ENCODE measurements at places on chromosomes 4 and X.

DNA sequence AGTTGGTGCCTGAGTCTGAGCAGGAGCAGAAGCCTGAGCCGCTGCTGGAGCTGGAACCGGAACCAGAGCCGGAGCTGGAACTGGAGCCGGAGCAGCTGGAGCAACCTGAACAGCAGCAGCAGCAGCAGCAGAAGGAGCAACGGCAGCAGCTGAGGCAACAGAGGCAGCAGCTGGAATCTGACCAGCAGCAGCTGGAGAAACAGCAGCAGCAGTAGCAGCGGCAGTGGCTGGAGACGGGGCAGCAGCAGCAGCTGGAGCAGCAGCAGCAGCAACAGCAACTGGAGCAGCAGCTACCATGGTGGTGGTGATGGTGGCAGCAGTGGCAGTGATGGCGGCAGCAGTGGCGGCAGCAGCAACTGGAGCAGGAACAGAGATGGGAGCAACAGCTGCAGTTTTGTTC lies 61.5 kb downstream of the AMOT start:
- no peak for DNase-seq

- no peak for DNase-seq
Observed at GRCh38 chr4:41219421-41219950, 5.1 kb upstream of the APBB2 start.

GRCh38 chrX:643241-643595 lies 12.6 kb downstream of the SHOX start:
- DNase-seq: no peak

DNA sequence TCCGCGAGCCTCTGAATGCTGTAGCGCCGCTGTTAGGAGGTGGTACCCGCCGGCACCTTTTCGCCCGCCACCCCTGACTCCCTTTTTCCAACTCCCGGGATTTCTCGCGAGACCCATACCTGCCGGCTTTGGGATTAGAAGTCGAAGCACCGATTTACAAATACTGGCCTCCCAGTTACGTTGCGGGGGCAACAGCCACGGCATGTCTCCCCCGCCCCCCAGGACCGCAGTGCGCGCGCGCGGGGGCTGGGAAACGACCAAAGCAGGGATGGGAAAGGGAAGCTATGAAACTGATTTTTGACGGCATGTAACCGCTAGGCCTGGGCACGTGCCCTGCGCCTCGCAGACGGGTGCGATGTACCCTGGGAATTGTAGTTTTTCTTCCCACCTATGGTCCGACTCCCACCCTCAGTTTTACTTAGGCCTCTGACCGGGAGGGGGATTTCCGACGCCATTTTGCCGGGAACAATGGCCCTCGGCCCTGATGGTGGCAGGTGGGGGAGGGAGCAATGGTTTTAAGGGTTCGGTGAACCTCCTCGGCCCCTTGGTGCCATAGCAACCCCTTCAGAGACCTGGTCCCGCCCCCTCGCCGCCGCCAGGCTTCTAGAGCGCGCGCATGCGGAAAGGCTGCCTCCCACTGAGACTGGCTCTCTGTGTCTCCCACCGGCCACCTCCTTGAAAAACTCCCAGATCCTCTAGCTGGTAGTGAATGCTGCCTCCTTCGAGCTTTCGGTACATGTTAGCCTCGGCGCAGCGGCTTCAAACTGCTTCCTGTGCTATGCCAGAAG lies 772 bp upstream of the WNK3 start:
- peak; percentile 67 for DNase-seq

GRCh38 chrX:1468250-1468772 lies 15.6 kb upstream of the ASMTL start:
- DNase-seq: no peak

- DNase-seq: no peak
Observed at GRCh38 chrX:155966876-155967275, 30.6 kb upstream of the IL9R start.

DNA sequence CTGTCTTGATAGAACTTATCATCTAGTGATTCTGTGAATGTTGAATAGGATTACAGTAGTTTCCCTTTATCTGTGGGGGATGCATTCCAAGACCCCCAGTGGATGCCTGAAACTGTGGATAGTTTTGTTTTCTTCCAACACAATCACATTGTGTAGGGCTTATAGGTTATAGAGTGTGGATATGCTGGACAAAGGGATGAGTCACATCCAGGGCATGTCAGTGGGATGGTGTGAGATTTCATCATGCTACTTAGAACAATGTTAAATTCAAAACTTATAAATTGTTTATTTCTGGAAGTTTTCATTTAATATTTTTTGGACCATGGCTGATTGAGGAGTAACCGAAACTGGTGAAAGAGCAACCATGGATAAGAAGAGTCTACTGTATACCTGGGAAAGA lies 432.3 kb upstream of the ATOH1 start:
- DNase-seq: no peak

- no peak for DNase-seq
Observed at GRCh38 chr4:14111730-14112181, 484.2 kb upstream of the BOD1L1 start.

- no peak for DNase-seq
Observed at GRCh38 chr4:159607809-159608208, 504.9 kb downstream of the RAPGEF2 start.

GRCh38 chr4:26365537-26366150 lies 44.8 kb downstream of the RBPJ start:
- DNase-seq: no peak

DNA sequence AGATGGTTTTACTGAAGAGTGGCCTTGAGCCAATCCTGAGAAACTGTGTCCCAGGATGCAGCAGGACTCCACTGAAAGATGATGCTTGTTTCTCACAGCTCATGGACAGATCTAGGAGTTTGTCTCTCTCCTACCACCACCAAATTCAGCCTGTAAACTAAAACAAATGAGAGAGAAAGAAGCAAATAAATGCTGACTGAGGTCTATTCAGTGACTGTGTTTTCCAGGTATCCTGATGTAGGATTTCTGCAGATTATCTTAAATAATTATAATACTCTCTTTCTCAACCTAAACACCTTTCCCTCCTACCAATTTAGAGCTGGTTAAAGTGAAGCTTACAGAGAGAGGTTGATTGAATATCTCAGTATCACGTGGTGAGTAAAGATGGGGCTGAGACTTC lies 599.6 kb upstream of the LCORL start:
- DNase-seq: no peak

- DNase-seq: no peak
Observed at GRCh38 chrX:63506320-63506719, 155.2 kb upstream of the SPIN4 start.

GRCh38 chr4:1004557-1005485 lies 6.6 kb upstream of the FGFRL1 start:
- no peak for DNase-seq

GRCh38 chr4:11297627-11298026 lies 131.1 kb downstream of the HS3ST1 start:
- DNase-seq: no peak

- no peak for DNase-seq
Observed at GRCh38 chr4:107863850-107864371, 39.2 kb downstream of the SGMS2 start.

- DNase-seq: peak; percentile 13
Observed at GRCh38 chr4:24470666-24471485, 113.5 kb downstream of the DHX15 start.

DNA sequence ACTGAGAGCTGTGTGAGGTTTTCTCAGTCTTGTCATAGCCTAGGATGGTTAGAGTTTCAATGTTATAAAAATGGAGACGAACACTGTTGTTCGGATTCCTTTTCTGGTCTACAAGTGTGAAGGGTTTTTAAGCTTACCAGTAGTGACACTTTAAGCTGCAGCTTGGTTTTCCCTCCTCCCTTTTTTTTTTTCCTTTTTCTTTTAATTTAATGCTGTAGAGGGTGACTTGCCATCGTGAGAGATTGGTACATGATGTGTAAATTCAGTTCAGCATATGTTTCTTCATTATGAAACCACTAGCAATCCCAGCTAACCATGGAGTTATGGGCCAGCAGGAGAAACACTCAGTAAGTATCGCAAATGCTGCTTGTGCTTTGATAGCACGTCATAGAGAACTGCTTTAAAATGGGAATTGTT lies 165.0 kb downstream of the RAPGEF2 start:
- DNase-seq: no peak

DNA sequence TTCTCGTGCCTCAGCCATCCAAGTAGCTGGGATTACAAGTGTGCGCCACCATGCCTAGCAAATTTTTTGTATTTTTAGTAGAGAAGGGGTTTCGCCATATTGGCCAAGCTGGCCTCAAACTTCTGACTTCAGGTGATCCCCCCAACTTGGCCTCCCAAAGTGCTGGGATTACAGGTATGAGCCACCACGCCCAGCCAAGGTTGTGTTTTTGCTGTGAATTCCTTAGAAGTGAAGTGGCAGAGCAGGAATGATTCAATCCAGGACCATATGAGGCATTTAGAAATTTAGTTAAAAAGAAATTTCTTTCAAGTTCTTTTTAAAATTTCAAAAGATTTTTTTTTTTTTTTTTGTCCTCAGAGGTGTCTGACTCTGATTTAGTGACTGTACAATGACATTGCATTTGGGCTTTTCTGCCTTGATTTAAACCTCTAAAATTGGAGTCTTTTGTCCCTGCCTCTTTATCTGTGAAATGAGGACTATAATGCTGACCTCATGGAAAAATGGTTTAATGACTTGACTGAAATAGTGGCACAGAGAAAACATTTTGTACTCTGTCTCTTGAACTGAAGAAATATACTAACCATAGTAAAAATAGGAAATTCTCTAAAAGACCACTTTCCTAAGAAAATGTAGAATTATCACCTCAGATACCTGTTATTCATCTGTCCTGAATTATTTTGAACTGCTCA lies 59.9 kb downstream of the CXCL13 start:
- no peak for DNase-seq

- no peak for DNase-seq
Observed at GRCh38 chrX:76643590-76643989, 216.1 kb downstream of the MAGEE1 start.

- no peak for DNase-seq
Observed at GRCh38 chrX:41045960-41046567, 39.2 kb upstream of the USP9X start.

- DNase-seq: no peak
Observed at GRCh38 chrX:97119474-97120109, 235.9 kb downstream of the RPA4 start.

GRCh38 chrX:109403922-109404321 lies 78.0 kb downstream of the GUCY2F start:
- DNase-seq: no peak

- no peak for DNase-seq
Observed at GRCh38 chr4:36187723-36188333, 56.5 kb downstream of the ARAP2 start.

GRCh38 chrX:153301746-153302145 lies 19.8 kb downstream of the PNMA6F start:
- no peak for DNase-seq

GRCh38 chr4:11663114-11663513 lies 234.4 kb upstream of the HS3ST1 start:
- no peak for DNase-seq

- DNase-seq: no peak
Observed at GRCh38 chr4:1345903-1346780, 866 bp upstream of the UVSSA start.

DNA sequence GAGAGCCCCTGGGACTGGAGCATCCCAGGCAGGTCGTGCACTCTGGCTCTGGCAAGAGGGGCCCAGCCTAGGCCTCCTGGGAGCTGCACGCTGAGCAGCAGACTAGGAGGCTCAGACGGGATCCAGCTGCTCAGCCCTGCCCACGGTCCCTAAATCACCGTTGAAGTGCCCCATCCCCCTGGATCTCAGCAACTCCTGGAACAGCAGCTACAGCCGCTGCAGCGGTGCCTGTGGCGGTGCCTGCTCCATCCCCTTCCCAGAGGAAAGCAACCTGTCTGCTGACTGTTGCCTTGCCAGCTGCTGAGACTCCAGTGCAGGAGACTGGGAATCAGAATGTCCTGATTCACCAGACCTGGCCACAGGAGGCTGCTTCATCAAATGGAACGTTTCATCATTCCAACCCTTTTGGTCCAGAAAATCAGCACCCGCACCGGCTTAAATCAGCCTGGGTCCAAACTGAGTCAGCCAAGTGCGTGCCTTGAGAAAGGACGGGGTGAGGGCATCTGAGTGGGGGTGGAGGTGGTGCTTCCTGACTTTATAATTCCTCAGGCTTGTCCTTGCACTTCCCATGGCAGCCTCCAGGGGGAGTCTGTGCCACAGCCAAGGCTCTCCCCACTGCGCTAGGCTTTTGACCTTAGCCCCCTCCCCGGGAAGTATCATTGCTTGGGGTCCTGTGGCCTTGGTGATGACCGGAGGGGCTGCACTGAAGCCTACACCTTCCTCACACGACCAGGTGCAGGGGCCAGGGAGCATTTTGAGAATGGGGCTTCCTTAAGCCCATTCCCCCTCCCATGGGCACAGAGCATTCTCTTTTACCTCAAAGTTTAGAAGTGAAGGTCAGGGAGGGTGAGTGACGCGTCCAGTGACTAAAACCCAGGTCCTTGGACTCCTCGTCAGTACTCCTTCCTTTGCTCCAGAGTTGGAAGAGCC lies 6.5 kb downstream of the ZNF185 start:
- peak; percentile 55 for DNase-seq

GRCh38 chrX:139120760-139121159 lies 409.2 kb upstream of the FGF13 start:
- no peak for DNase-seq

All from dorsolateral prefrontal cortex (tissue), 122 donors.